ENCODE measurements at places on chromosomes 11 and 22.

DNA sequence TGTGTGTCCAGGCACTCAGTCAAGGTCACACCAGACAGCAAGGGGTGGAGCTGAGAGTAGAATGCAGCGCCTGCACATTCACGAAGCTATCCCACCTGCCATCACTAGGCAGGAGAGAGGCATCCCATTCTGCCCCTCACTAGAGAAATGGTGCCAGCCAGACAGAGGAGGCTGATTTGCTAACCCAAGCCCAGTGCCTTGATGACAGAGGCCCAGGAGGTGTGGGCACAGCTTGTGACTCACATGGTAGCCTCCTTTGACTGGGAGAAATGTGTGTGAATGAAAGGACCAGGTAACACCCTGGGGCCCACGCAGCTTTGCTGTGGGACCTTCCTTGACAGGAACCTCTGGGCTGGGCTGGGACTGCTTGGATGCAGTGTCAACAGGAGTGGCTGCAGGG lies 5.2 kb upstream of the NAALADL1 start:
- no peak for DNase-seq

GRCh38 chr22:22800716-22801115 lies 86.9 kb upstream of the IGLL5 start:
- no peak for DNase-seq

- DNase-seq = no peak
These were observed 14.5 kb downstream of the OVOL1 start for GRCh38 chr11:65801153-65801987.

DNA sequence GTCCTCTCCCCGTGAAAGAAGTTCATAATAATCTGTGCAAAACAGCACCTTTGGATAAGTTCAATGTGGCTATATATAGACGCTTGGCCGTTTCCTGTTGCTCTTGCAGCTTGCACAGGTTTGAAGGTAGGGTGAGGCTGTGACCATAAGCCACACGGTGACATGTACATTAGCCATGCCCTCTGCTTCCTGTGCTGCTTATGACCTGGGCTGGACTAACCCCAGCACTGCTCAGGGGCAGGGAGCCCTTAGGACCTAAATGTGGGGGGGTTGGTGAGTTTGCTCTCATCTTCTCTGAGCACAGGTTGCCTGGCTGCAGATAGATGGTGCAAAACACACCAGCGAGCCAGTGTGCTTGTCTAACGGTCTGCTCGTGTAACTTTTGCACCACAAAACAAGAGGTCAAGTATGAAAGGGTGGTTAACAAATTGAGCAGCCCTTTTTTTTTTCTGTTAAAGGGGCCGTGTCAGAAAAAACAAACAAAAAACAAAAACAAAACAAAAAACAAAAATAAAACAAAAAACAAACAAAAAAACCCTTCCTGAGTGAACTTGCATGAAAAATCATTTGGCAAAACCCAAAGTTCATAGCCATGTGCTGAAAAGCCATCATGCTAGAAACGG lies 37.3 kb downstream of the FLI1 start:
- DNase-seq = no peak

DNA sequence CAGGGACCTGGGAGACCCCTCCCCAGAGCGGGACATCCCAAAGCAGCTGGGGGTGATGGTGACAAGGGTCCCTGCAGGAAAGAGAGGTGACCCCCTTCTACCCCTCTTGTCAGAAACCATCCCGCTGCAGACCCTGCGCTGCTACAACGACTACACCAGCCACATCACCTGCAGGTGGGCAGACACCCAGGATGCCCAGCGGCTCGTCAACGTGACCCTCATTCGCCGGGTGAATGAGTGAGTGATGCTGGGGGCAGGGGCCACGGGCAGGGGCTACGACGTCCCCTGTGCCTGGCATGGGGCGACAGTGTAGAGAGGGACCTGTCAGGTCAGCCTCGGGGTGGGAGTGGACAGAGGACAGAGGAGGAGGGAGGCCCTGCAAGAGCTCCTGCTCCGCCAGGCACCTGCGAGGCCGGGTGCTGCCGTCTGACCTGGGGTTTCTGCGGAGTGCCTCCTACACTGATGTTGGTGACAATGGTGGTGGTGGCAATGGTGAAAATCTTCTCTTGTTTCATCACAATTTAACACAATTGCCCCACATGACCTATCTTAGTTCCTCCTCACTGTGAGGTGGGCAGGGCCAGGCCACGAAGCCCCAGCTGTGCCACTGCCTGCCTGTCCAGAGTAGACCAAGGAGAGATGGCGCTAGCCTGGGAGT lies 9.8 kb downstream of the CSF2RB start:
- DNase-seq = no peak

DNA sequence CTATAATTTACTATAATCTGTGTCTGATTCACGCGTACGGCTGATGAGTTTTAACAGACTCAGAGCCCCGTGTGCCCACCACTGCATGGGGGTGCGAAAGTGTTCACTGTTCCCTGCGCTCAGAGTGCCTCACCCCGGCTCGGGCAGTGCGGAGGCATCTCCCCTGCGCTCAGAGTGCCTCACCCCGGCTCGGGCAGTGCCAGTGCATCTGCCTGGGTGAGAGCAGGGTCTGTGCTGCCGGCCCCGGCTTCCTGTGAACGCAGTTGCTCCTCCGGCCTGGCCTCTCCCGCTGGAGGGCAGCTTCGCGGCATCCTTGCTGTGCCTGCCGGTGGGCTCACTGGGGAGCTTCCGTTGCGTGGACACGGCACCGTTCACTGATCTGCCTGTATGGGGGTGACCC lies 14.2 kb downstream of the PTDSS2 start:
- no peak for DNase-seq

DNA sequence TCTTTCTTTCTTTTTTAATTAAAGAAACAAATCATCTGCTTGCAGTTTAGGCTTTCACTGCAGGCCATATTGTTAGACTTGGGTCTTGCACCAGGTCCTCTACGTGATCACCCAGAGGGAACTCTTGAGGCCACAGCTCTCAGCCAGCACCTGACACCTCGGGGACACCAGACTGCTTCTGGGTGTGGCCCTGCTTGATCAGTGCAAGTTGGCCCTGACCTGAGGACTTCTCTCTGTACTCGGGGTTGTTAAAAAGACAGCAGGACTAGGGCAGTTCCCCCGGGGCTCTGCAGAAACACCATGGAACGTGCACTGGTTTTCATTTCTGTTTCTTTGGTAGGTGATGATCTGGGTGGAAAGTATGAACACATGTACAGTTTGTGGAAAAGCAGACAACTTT lies 51.2 kb upstream of the MYO18B start:
- DNase-seq = no peak

- DNase-seq = no peak
These were observed 30.8 kb downstream of the APOL3 start for GRCh38 chr22:36129486-36130388.

DNA sequence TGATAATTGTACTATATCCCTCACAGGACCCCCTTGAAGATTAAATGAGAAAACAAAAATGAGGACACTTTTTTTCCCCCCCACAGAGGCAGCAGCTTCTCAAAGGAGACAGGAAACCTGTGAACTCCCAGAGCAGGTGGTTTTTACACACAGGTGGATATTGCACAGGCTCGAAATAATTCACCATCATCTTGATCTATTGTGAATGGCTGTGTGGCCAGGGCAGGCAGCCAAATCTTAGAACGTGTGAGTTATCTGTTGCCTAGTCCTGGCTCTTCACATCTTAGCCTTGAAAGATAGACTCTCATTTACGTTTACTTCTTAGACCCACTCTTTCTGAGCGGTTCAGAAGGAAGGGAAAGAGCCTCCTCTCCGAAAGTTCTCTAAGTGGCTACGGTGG lies 23.5 kb downstream of the PPFIBP2 start:
- DNase-seq = no peak

GRCh38 chr11:134345237-134345550 lies 13.4 kb downstream of the GLB1L2 start:
- DNase-seq = no peak

GRCh38 chr11:6307876-6308275 lies 12.4 kb downstream of the CAVIN3 start:
- no peak for DNase-seq

DNA sequence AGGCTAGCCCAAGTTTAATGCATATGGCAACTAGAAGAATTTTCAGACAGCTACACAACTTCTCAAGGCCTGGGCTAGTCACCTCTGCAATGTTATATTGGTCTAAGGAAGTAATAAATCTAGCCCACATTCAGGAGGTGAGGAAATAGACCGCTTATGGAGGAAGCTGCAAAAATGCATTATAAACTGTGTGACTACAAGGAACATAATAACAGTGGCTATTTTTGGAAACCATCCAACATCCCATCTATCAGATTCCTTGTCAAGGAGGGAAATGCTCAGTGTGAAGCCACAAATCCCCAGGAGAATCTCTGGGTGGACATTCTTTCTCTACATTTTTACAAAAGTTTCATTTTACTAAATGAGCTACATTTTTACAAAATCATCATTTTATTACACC lies 76.1 kb downstream of the BBOX1 start:
- DNase-seq = no peak

- DNase-seq = no peak
These were observed 4.6 kb upstream of the APOL4 start for GRCh38 chr22:36206255-36206654.

DNA sequence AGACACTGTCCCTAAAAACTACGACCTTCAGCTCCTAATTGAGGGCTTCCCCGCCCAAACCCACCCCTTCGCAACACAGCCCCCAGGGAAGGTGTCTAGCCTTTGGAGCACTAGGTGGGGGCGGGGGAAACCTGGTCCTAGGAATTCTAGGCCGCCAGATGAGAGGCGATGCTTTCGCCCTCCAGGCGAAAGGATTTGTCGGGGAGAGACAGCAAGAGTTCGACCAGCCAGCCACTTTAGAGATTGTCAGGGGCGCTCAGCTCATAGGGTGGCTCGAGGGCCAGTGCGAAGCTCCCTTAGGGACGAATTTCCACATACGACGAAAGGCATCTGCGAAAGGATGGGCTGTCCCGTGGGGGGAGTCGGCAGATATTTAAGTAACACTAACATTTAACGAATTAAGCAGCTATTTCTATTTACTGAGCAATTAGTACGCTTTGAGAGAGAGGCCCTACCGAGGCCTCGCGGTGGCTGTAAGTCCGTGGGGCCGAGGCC lies 5.3 kb downstream of the CD248 start:
- DNase-seq = no peak

- DNase-seq = no peak
These were observed 16.5 kb downstream of the CERK start for GRCh38 chr22:46721501-46722085.

GRCh38 chr11:119743006-119743405 lies 14.0 kb upstream of the NECTIN1 start:
- DNase-seq = no peak

DNA sequence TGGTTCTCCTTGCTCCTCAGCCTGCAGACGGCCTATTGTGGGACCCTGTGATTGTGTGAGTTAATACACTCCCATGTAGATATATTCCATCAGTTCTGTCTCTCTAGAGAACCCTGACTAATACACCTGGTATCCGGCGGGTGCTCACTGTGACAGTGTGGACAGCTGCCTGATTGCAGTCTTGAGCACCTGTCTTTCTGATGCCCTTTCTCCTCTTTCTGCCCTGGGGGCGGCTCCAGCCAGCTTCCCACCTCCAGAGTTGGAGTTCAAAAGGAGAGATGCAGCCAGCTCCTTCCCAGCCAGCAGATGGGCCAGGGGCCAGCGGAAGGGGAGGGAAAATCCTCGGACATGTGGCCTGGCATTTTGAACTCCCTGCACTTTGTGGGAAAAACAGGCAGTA lies 15.0 kb downstream of the SMIM38 start:
- DNase-seq = no peak

DNA sequence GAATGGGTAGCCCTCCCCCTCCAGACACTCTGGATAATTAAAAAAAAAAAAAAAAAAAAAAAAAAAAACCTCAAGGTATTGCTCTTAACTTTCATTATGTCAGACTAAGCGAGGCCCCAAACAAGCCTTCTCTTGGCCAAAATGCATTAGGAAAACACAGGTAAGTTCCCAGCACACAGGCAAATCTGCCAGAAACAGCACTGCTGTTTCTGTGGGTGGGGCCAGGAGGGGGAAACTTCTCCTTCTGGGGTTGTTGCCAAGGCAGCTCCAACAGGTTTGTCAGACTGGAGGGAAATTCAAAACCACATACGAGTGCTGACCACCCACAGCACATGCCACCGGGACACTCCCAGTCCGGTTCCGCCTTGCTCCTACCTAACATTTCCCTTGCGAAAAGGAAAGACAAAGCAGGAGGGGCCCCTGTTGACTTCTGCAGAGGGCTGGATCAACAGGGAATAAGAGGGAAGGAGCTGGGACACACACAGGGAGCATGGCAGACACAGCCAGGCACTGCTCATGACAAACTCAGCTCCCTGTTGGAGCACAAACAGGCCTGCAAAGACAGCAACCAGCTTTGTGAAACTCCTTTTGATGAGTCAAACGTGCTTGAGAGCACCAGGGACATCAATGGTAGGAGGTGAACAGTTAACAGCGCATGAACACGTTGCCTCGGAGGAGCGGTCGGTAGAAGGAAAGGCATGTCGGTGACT lies 55.0 kb downstream of the MYH9 start:
- no peak for DNase-seq

GRCh38 chr22:22749167-22749758 lies 104.8 kb downstream of the GGTLC2 start:
- no peak for DNase-seq

DNA sequence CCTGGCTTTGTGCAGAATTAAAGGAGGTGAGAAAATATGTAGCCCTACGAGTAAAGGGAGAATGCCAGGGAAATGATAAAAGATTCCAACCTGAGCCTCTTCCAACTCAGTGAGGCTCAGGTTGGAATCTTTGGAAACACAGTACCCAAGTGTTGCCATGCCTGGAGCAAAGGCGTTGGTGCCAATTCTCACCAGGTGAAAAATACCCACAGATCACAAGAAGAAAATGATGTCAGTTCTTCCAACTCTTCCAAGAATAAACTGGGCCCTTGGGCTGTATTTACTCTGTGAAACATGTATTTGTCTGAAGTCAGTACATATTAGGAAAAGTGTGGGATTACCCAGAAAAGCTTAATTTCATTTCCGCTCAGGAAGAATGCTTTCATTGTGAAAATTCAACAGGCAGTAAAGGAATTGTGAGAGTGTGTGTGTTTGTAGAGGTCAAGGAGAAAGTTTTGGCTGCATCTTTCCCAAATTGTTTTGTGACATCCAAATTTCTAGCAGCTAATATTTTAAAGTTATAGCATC lies 235.3 kb upstream of the MPPED2 start:
- DNase-seq = no peak

DNA sequence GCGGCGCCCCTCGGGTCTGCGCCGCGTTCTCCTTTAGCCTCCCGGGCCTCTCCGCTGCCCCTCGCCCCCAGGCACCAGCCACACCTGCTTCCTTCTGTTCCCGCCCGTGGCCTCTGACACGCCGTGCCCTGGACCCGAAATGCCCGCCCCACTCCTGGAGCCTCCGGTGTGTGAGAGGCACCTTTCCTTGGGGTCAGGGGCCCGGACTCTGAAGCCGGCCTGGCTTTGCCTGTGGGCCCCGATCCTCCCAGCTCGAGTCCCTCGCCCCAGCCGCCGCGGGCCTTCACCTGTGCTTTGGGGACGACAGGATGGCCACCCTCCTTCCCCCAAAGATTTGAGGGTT lies 661 bp upstream of the CDPF1 start:
- DNase-seq = no peak

GRCh38 chr11:2186669-2187279 lies 15.2 kb upstream of the TH start:
- no peak for DNase-seq

Data from T1000 (cell line).